ENCODE measurements at places on chromosomes 2 and 18.

- peak; percentile 23 for DNase-seq
These were observed 1.4 kb downstream of the ARL4C start for GRCh38 chr2:234495251-234496054.

DNA sequence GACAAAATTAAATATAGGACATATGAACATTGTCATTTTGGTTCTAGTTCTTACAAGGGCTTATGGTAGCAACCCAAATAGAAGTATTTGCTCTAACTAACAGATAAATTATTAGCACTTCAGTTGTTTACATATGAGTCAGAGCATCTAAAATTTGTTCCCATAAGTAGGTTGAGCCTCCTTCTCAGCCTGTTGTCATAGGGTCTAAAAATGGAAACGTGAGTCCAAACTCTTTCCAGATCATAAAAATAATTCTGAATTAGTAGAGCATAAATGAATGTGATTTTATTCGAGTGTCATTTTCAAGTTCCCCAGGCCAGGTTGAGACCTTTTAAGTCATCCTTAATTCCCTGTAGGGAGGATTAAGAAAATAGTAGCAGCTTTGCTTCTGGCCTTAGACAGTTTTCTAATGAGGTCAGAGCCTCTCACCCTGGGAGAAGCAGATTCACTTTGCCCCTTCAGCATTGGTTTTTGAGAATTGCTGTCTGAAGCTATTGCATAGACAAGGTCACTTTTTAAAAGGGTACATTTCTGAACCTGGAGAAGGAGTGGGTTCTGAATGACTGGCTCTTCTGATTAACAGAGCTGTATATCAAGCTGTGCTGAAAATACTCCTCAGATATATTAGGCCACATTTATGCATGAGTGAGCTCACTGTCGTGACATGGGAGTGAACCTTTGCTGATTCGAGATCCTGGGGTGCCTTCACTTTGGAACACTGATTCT lies 164.3 kb downstream of the NEDD4L start:
- peak; percentile 78 for DNase-seq

GRCh38 chr2:3959372-3959771 lies 256.0 kb downstream of the DCDC2C start:
- peak; percentile 5 for DNase-seq

DNA sequence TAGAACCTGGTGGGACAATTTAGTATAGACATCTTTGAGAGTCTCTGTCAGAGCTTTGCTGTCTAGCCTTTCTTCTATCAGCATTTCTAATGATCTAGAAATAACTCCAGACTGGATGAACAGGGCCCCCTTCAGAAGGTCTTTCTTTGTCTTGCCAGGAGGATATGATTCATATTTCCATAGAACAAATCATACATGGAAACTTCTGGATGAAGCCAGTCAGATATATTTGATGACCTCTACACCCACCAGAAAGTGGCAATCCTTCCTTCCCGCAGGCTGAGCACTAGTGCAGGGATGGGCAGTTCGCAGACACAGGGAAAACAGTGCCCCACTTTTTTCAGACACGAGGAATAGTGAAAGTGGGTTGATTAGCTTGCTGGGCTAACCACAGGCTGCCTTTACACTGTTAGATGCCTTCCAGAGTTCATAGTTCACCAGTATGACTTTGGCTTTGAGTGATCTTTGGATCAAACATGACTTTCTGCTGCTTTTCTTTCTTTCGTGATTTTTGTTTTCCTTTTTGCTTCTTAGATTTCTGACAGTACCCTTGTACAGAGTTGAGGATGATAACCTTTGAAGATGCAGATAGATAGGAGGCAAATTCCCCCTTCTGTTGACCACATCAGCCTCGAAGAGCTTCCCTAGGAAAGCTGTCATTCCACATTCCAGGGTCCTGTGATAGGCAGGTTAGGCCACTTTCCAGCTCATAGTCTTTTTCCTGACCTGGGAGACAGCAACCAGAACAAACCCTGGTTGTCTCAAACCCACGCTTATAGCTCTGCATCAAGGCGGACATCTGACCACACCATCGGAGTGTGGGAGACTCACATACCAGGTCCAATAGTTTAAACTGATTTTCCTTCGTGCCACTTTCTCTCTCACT lies 237.0 kb downstream of the ZNF407 start:
- no peak for DNase-seq

DNA sequence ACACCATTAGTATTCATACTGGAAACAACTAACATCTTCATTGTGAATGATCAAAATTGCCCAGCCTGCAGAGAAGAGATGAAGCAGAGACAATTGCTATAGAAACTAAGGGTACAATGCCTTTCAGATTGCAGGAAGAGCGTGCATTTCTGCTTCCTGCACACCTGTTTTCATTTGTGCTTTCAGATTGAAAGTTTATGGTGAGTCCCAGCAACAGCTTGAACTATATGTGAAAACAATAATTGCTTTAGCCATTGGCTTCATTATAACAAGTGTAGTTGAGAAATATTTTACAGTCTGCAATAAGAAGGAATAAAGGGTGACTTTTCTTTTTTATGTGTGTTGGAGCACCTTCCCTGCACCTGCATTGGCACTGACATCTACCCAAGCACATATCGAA lies 136.3 kb downstream of the CD8B2 start:
- no peak for DNase-seq

DNA sequence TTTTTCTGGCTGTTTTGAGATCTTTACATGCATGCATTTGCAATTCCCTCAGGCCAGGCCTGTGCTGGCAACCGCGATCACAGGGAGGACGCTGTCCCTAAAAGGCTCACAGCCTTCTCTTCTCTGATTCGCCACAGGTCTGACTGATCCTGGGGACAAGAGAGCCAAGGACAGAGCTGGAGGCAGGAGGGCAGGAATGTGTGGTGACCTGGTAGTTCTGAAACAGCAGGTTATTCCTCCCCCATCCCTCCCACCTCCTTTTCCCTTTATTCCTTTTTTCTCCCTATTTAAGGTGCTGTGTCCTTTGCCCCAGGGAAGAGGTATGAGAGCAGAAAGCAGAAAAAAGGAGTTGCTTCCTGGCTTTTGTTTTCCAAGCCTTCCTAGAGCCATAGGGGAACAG lies 21.9 kb downstream of the TMEM177 start:
- no peak for DNase-seq

DNA sequence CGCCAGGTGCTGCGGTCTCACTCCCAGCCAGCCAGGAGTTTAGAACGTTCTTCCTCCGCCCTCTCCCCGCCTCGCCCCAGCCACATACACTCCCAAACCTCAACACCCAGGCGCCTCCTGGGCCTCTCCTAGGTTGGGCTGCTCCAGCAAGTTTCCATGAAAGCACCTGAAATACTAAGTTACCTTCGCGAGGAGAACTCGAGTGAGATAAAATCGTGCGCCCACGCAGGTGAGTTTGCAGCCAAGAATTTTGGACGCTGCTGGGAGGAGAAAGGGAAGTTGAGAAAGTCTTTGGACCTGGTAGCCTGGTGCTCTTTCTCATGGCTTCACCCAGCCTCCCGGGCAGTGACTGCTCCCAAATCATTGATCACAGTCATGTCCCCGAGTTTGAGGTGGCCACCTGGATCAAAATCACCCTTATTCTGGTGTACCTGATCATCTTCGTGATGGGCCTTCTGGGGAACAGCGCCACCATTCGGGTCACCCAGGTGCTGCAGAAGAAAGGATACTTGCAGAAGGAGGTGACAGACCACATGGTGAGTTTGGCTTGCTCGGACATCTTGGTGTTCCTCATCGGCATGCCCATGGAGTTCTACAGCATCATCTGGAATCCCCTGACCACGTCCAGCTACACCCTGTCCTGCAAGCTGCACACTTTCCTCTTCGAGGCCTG lies at the start of gene GPR39:
GPR39 (plus strand) TSS at position 83 of the 673 bp plus-strand sequence.
- DNase-seq: no peak

DNA sequence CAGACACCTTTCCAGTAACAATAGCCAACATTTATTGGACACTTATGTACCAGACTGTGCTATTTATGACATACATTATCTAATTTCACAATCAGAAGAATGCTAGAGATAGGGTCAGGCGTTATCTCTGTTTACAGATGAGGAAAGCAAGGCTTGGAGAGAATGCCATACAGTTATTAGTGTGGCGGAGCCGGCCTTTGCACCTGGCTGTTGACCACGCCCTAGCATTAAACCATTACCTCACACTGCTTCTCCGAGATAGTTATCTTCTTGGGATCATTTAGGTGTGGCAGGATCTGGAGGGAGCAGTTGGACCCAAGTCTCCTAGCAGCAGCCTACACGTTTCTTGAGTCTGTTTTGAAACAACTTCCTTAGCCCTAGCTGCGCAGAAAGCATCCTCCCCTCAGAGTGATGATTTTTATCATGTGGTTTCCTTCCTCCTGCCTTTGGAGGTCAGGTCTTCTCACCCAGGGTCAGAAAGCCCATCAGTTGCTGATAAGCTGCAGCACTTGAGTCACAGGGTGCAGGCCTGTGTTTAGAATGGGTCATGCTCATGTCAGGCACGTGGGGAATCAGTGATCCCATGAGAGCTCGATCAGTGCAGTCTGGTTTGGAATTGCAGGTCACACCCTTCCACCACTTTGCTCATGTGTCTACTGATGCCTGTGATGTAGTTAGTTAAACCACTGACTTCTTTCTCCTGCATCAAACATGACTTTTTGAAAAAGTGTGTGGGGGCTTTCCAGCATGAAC lies 118.2 kb downstream of the SPTBN1 start:
- DNase-seq: peak; percentile 22

DNA sequence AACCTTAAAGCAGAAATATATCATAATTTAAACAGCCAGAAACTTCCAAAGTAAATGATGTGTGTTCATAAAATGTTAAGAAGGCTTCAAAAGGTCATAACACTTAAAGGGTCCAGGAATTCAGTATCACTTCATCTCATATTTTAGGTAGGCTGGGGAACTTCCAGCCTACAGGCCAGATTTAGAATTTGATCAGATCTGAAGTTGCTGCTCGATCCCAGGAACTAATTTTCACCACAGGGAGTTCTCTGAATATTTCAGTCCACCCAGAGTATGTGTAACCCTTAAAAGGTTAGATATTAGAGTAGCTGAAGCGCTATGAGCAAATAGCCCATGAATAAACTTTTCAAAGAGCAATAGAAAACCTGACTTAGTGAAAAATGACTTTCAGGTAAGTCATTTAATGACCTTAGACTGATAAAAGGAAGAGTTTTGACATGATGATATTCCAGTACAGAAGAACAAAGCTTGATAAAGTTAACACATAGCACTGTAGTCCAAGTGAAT lies 1.7 kb downstream of the WIPF1 start:
- no peak for DNase-seq

DNA sequence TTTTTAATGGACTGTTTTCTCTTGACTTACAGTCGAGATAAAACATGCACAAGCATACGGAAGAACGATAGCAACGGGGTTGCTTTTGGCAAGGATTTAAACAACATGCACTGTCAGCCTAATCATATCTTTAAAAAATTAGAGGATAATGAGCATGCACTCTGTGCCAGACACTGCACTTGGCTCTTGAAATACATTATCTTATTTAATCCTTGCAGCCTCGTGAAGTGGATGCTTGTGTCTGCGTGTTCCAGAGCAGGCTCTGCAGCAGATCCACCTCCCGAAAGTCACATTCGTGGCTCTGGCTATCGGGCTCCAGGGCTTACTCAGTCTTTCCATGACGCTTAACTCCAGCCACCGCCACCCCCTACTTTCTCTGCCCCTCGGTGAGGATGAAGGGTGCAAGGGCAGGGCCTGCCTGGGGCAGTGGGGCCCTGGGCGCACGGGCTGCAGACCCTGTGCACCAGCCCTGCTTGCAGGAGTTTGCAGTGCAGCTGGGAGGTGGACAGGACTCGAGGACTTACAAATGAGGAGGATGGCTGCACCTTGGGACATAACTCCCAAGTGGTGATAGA lies 61.7 kb downstream of the ACKR3 start:
- DNase-seq: no peak

- DNase-seq: peak; percentile 24
These were observed 43.7 kb upstream of the APCDD1 start for GRCh38 chr18:10410472-10411308.

- DNase-seq: no peak
These were observed 8.9 kb downstream of the EPC2 start for GRCh38 chr2:148653437-148653836.

GRCh38 chr2:112065486-112065885 lies 10.4 kb downstream of the TMEM87B start:
- DNase-seq: peak; percentile 3

DNA sequence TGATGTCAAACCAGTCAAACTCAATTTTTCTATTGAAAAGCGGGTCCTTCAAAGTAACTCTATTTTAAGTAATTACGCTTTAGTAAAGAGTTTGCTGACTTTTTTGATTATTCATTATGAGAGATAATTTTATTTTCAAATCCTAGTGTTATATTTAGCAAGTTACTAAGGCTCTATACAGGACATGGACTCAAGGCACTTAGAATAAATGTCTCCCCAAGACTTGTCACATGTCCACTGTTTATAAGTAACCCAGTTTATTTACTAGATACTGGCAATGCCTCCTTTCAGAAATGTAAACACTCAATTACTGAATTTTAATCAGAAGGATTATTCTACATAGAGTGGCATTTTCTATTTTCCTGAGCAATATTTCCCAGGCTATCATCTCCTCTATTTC lies 638.1 kb downstream of the ERBB4 start:
- DNase-seq: no peak

GRCh38 chr2:46230115-46230571 lies 67.1 kb upstream of the EPAS1 start:
- peak; percentile 22 for DNase-seq

DNA sequence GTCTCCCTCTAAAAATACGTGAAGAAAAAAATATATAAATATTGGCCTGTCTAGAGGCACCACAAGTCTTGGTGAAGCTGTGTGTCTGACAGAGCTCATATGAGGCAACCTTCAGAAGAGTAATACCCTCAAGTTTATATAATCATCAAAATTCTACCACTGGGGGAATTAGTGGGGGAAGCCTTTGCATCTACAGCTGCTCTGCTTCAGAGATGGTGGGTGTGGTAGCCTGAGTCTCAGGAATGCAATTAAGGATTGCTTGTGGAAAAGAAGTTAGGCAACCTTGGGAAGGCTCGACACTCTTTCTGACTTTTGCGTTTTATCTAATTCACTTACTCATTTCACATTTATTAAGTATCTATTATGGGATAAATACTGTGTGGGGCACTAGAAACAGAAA lies 17.4 kb downstream of the TPGS2 start:
- no peak for DNase-seq

DNA sequence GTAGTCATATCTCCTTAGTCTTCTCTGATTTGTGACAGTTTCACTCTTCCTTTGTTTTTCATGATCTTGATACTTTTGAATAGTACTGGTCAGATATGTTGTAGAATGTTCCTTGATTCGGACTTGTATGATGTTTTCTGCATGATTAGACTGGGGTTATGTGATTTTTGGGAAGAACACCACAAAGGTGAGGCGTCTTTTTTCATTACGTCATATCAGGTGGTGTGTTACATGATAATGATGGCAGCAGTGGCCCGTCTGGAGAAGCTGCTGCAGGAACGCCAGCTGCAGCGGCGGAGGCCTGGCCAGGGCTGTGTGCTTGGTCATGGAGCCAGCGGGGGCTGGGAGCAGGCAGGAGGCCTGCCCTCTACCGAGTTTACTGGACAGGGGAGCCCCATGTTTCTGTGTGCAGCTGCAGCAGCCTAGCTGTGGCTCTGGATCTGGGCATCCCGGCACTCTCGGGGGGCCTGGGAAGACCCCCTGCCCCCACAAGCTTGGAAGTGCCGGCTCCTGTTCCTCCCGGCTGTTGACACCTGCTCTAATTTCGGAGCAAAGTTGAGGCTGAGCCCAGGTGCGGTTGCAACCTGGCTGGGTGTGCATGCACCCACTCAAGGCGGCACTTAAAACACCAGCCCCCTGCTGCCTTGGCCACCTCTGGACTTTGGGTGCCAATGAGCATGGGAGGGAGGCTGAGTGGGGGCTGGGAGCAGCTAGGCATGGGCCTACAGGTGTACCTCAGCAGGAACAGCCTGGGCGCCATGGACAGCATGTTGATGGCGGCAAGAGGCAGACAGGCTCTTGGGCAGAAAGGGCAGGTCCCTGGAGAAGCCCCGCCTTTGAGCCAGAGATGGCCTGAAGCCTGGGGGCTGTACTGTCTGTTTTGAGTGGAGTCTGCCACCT lies 26.1 kb downstream of the SLC4A10 start:
- no peak for DNase-seq

Measured in M059J (cell line).